ENCODE measurements at places on chromosomes 2 and 18.

DNA sequence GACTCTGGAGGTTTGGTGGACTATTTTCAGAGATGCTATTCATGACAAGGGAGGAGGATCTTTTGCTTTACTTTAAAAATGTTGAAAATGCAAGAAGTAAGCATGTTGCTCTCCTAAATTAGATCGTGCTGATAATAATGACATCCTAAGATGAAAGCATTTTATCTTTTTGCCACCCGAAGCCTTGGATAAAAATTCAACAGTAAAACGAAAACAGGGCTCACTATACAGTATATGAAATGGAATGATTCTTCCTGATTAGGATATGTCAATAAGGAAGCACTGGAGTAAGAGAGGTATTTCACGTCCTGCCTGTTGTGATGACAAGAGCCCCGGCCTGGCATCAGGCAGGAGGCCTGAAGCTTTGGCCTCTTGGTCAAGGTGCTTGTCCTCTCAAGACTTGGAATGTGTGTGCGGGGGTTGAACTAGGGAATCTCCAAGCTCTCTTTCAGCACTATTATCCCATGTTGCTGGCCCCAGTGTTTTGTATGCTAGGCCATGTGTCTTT lies 306.0 kb downstream of the MTX2 start:
- DNase-seq, result no peak

- no peak for DNase-seq
Measured at GRCh38 chr18:47724186-47724975, 206.1 kb downstream of the SMAD2 start.

DNA sequence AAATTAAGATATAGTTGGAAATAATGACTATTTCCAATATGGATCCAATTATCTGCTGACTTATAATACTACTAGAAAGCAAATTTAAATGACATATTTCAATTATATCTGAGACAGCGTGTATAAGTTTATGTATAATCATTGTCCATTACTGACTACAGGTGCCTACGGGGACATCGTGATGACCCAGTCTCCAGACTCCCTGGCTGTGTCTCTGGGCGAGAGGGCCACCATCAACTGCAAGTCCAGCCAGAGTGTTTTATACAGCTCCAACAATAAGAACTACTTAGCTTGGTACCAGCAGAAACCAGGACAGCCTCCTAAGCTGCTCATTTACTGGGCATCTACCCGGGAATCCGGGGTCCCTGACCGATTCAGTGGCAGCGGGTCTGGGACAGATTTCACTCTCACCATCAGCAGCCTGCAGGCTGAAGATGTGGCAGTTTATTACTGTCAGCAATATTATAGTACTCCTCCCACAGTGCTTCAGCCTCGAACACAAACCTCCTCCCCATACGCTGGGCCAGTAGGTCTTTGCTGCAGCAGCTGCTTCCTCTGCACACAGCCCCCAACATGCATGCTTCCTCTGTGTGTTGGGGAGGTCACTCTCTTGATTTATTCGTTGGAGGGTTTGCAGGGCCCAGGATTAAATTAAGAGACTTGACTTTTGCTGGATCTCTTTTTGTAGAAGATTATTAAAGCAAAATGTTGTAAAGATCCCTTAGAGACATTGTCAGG lies 194.4 kb downstream of the RPIA start:
- DNase-seq, result no peak

- DNase-seq, result no peak
Measured at GRCh38 chr2:128557831-128558241, 239.2 kb upstream of the HS6ST1 start.

DNA sequence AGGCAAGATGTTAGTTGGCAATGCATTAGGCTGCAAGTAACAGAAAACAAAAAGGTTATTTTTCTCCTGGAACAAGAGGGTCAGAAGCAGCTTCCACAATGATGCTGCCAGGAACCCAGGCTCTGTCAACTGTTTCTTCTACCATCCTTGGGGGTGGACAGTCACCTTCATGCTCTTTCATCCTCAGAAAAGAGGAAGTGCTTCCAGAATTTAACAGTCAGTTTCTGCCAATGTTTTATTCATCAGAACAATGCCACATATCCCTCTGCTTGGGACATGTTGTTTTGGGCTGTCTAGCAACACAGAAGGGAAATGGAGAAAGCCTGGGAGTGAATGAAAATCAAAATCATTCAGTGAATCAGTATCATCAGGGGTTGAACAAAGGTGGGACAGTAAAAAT lies 7.1 kb downstream of the TMEM182 start:
- DNase-seq, result no peak

DNA sequence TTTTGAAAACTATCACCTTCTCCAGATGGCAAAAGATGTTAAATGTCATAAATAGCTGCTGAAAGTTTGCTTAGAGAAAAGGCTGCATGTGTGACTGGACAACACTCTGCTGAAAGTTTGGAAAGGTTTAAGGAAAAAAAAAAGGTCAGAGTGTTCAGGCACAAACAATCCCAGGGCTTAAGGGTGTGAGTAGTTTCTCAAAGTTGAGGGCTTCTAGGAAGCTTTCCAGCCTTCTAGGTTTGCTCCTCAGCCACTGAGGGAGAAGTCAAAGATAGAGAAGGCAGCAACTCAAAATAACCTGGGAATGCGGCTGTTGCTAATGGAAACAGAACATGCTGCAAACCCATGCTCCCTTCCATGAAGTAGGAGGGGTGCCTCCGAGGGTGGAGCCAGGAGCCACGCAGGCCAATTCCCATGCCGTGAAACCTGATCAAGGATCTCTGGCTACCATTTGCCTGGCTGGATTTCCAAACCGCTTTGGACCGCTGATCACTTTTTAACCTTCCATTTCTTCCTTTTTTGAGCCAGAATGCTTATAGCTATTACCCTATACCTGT lies 88.0 kb downstream of the TEX51 start:
- no peak for DNase-seq

DNA sequence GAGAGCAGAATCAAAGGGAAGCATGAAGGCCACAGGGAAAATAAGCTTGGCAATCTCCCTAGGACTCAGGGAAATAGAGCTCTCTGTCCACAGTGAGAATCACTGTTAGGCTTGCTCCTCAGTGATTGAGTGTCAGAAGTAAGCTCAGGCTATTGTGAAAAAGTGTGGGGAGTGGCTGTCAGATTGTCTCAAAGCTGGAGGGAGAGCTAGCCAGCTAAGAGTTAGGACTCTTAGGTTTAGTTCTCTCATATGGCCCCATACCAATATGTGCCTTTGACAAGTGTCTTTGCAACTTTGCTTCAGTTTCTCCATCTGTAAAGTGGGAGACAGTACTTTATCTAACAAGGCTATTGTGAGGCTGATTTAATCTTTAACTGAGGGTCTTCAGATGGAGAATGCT lies 17.2 kb downstream of the EIF4E2 start:
- no peak for DNase-seq
